ENCODE measurements at places on chromosomes 1 and 21.
A peak's percentile ranks its signal among the peaks of the same experiment; 100 is the strongest.

DNA sequence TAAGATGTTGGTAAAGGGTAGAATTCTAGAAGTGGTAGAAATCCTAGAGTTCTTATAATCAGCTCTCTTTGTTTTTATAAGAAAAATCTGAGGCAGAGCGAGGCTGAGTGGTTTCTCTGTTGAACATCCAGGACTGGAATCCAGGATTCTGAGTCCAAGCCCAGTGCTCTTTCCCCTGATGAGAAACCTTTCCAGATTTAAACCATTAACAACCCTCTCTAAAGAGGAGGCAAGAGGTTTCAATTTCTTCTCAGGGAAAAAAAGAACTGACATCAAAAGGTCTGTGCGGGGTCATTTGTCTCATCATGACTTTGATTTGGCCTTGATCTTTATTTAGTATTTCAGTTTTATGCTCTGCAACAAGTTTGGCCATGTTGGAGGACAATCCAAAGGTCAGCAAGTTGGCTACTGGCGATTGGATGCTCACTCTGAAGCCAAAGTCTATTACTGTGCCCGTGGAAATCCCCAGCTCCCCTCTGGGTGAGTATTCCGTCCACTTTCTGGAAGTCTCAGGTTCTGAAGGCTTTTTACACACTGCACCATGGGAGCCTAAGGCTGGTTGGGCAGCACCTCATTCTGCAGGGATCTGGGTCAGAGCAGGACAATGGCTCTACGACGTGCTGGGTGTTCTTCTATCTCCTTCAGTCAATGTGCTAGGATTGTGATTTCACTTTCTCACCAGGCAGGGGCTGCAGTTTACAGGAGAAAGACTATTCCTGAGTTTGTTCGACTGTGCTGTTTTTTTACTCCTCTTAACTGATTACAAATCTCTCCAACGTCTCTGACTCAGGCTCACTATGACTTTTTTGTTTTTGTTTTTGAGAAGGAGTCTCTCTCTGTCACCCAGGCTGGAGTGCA lies 18.9 kb upstream of the CCT8 start:
- no peak for DNase-seq

DNA sequence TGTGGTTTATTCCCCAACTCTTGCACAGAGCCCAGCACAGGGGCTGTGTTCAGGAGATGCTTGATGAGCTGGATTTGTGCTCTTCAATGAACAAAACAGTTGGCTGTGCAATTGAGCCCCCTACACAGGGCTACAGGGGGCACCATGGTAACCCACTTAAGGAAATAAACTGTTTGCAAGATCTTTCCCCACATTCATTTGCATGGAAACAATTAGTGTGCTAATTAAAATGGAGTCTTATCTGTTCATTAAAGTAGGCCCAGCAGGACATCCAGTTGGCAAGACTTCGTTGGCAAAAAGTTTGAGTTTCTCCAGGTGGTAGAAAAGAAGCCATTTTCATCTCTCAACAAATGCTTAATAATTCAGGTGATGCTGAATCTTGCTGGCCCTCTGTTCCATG lies 15.3 kb downstream of the KLHDC7A start:
- no peak for DNase-seq

DNA sequence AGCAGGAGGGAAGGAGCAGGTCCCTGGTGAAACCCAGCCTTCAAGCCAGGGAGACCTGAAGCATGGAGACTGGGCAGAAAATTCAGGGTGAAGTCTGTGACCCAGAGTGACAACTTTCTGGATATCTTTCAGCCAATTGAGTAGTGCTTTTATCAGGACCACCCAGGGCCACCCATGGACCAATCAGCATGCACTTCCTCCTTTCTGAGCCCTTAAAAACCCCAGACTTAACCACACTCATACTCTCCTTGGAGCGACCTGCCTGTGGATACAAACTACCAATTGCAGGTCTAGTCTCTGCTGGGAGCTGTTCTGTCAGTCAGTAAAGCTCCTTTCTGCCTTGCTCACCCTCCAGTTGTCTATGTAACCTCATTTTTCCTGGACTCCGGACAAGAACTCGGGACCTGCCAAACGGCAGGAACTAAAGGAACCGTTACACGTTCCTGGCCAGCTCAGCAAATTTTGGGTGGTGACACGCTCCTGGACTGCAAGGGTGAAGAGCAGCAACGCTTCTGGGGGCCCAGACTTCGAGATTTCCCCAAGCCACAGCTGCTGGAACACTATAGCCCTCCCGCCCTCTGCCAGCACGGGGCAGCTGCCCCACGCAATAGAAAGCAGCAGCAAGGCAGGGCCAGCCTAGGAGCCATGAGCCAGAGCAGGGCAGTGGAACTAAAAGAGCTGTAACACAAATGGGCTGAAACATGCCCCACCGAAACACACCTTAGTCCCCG lies 1183.4 kb downstream of the AMY1C start:
- DNase-seq: no peak

- peak; percentile 72 for DNase-seq
Measured at GRCh38 chr1:26537951-26538352, 8.4 kb downstream of the RPS6KA1 start.

DNA sequence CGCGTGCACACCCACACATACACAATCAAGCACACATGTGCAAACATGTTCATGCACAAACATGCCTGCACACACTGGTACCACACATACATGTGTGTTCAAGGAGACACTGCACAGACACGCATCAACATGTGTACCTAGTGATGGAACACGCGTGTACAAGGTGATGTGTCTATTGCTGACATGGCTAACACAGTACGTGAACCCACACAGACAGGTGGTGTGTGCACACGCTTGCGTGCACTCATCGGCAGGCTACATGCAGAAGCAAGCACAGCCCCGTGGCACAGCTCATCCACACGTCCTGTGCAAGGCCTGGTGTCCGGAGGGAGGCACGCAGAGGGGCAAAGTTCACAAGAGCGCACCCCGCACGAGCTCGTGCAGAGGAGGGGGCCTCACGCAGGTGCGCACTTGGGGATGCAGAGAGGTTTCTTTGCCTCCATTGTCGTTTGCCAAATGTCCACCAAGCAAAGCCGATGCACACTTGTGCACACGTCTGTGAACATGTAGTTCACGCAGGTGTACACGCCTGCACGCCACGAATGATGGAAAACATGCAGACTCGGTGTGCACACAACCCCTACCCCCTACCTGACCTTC lies 969 bp downstream of the ACAP3 start:
- DNase-seq: no peak

- DNase-seq: no peak
Measured at GRCh38 chr1:157085421-157085820, 14.2 kb downstream of the ETV3L start.

GRCh38 chr1:9759939-9760338 lies 63.8 kb downstream of the CLSTN1 start:
- DNase-seq: no peak
